ENCODE measurements at places on chromosomes 2 and 18.

- no peak for DNase-seq
Observed at GRCh38 chr2:232860593-232861241, 9.3 kb upstream of the SNORC start.

- DNase-seq: no peak
Observed at GRCh38 chr2:230090967-230091366, 22.2 kb upstream of the SLC16A14 start.

DNA sequence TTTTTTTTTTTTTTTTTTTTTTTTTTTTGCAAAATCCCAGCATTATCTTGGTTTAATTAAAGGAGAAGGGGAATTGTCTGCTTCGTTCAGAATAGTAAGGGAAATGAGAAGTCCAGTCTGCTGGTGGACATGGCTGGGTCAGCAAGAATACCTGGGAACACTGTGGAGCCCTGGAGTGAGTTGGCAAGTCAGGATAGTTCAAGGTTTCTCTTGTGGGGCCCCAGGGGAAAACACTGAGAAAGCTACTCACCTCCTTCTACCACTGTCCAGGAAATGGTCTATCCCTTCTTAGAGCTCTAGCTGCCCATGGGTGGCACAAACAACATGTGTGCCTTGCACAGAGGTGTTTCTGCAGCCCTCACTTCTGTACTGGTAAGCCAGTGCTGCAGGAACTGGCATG is 169.1 kb upstream of the SIX2 start:
- no peak for DNase-seq

GRCh38 chr2:211434773-211435172 is 878.4 kb downstream of the CPS1 start:
- DNase-seq: no peak
